ENCODE measurements at places on chromosomes 2 and 18.

DNA sequence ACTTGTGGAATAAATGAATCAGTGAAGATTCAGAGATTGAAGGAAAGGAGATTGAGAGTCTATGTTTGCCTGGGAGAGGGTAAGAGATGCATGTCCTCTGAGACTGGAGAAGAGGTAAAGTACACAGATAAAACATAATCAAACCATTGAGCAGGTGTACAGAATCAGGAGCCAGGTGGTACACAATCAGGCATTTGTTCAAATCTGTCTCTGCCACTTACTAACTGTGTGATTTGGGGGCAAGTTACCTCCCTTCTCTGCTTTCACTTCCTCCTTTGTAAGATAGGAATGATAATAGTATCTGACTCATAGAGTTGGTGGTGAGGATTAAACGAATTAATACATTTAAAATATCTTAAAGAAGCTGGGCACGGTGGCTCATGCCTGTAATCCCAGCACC, 94.0 kb downstream of the CDK15 start:
- no peak for DNase-seq

- no peak for DNase-seq
These were observed 248.6 kb downstream of the LOXHD1 start for GRCh38 chr18:46408334-46408987.

GRCh38 chr2:37771600-37772088, 100.2 kb upstream of the CDC42EP3 start:
- no peak for DNase-seq

GRCh38 chr2:39597314-39597713, 68.4 kb upstream of the TMEM178A start:
- DNase-seq = no peak

- no peak for DNase-seq
These were observed 154.1 kb upstream of the RBBP8 start for GRCh38 chr18:22778996-22779395.

DNA sequence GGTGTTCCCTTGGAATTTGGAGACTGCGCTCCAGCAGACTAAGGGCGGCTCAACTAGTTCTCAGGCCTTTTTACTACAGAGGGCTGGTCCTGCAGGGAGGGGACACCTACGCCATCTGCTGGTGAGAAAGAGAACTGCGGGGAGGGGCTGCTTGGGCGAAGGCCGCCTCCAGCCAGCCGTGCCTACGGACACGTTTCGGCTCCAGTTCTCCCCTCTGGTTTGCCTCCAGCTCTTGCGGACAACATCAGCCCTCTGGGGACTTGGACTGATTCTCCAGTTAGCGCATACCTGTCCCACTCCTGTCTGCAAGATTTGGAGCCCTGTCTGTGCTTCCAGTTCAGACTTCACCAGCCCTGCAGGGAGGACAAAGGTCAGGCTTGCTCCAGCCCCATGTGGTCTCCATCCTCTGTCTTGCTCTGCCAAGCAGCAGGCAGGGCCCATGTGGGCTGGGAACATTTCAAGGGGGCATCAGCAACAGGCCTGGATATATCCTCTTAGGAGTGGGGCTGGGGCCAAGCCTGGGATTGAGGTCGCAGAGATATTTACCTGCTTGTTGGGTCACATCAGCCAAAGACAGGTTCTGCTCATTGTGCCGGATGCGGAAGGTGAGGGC, 10.3 kb downstream of the PTPRN start:
- peak; percentile 89 for DNase-seq

GRCh38 chr2:64988420-64989125, 626 bp upstream of the SLC1A4 start:
- DNase-seq = peak; percentile 4

DNA sequence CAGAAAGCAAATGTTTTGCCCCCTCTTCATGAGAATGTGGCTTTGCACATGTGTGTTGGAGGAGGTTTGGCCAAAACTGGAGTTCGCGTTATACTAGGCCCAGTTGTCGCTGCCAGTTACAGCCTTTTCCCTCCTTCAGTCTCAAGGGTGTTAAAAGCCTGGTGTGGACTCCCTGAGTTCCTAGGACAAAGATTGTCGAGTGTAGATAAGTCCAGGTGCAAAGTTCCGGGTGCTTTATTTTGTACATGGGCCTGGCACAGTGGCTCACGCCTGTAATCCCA, 542 bp upstream of the RNF103 start:
- no peak for DNase-seq

DNA sequence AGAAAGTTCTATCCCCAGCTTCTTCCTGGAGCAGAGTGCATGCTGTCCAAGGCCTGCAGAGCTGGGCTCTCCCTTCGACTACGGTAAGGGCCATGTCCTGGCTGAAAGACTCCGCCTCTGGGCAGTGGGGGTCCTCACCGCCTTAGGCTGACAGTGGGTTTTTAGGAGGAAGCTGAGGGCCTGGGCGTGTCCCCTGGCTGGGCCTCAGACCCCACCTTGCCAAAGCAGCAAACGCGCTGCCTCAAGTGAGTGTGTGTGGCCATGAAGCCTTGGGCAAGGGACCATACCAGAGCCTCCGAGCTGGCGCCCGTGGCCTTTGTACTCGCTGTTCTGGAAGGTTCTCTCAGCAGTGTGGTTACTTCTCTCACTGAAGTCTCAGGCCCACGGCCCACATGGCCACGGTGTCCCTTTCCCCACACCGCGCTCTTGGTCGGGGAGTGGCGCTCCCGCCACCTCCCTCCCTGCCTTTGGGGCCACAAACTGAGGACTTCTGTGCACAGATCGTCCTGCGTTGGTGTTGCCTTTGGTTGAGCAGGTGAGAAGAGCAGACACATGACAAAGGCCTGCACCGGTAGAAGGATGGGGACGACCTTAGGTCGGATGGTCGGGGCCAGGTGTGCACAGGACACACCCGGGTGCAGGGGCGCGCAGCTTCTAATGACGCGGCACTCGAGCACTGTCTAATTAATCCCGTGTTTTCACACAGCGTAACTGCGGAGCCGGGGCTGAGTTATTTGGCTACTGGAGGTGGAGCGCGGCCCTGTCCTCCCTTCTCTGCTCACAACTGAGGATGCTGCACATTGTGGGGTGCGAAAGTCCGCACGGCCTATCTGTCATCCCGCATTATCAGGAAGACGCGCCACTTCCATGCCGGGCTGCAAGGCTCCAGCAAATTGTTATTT, 121.6 kb downstream of the PTGR3 start:
- no peak for DNase-seq

- DNase-seq = no peak
These were observed 45.4 kb downstream of the SLC66A3 start for GRCh38 chr2:11200651-11201050.

- no peak for DNase-seq
These were observed 204.6 kb upstream of the APCDD1 start for GRCh38 chr18:10249801-10250200.

DNA sequence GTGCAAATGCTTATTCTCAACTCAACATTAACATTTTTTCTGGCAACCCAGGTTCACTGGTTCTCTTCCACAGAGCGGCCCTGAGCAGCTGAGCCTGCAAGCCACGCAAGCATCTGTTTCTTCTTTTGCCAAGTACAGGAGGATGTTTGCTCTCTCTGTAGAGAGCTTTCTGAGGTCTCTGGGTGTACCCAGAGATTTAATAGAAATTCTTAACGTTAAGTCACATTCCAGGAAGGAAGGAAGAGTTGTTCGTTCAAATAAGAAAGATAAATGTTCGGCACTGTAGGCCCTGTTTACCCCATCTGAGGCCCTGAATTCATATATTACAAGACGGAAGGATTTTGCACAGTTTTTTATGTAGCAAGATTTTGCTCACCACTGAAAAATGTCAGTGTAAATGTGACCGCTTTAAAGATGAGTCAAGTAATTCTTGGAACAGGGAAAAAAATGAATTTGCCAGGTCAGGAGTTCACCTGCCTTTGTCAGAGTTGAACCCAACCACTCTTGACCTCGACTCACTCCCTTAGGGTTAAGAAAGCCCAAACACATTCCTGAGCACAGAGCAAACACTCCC, 30.1 kb downstream of the KCTD18 start:
- DNase-seq = no peak

Data from hematopoietic multipotent progenitor cell treated with erythropoietin and hydrocortisone succinate and interleukin-3 and kit ligand, for 15 days (in vitro differentiated cells).